ENCODE measurements at places on chromosomes 2 and 18.

DNA sequence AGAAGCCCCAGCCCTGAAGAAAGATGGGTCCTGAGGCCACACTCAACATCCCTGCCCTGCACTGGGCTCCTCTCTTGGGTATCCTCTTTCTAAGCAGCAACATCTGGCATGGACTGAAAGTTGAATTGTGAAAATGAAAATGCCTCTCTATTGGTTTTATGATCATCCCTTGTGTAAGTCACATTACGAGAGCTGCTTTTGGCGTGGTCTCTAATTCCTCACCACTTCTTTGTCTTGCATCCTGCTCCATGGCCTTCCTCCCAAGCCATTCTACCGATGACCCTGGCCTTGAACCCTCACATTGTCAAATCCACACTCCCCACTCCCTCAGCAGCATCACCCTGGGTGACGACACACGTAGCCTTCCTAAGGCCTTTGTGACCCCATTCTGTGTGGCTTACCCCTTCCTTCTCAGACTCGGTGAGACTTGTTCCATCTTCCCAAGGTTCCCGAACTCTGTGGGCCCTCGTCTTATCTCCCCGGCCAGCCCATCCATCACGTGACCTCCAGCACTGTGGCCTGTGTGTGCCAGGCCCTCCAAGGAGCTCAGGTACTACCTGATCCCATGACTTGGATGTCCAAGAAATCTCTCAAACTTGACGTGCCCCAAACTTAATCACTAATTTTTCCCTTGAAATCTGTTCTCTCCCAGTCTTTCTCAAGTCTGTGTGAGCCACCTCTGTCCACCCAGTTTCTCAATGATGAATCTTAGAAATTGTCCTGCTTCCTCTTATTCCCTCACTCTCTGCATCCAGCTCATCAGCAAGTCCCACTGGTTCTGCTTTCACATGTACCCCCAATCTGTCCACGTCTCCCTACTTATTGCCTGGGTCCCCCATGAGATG is 194.7 kb upstream of the HS6ST1 start:
- DNase-seq = no peak

DNA sequence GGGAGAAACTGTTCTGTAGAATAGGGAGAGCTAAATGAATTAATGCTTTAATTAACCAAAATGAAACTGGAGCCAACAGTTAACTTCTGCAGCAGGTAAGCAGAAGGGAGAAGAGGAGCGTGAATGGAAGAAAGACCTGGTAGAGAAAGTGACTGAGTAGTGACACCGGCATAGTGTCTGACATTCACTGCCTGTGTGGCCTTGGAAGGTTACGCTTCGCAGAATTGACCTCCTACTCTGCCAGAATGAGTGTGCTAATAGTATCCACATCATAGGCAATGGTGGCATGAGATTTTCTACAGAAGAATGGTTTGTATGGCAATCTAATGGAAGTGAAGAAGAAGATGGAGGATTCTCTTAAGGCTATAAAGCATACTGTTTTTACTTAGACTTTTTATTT is 614.4 kb downstream of the CPS1 start:
- DNase-seq = no peak

- no peak for DNase-seq
Observed at GRCh38 chr2:128637481-128638155, 318.9 kb upstream of the HS6ST1 start.

DNA sequence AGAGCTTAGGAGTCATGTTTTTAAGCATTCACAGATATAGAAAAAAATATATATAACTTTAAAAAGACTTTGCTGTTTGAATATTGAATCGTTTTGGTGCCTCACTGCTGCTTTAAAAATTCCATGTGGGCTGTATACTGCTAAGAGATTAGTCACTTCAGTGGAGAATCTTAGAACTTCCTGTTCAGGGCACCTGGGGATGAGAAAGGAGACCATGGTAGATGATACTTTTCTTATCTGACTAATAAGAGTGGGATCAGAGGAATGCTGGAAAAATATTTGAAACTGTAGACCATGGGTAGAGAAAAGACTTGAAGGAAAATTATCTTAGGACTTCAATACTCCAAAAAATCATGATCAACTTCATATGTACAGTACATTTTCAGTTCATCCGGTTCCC is 442.2 kb upstream of the SETBP1 start:
- DNase-seq = no peak

GRCh38 chr18:38470421-38470820 is 904.8 kb upstream of the CELF4 start:
- DNase-seq = no peak

DNA sequence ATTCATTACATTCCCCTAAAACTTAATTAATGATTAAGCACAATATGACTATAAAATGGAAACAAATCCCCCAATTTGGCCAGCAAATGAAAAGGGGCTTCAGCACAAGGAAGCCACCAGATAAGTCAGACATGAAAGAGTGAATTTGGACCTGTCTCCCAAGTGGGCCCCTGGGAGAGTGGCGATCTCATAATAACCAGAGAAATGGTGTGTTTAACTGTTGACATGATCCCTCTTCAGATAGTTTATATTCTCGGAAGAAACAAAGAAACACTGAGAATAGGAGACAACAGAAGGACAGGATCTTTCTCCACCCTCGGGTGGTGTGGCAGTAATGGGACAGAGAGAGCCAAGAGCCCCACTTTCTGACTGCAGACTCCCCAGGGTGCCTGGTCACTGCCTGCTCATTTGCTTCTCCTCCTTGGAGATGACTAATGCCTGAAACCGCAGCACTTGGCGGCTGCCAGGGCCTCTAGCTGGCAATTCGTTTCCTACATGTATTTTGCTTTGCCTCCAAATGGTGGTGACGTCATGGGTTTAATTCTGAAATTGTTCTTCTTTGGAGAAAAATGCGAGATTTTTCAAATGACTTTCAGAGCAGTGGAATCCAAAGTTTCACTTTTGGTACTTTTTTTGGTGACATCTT is 46.4 kb upstream of the SPP2 start:
- DNase-seq = peak; percentile 28

DNA sequence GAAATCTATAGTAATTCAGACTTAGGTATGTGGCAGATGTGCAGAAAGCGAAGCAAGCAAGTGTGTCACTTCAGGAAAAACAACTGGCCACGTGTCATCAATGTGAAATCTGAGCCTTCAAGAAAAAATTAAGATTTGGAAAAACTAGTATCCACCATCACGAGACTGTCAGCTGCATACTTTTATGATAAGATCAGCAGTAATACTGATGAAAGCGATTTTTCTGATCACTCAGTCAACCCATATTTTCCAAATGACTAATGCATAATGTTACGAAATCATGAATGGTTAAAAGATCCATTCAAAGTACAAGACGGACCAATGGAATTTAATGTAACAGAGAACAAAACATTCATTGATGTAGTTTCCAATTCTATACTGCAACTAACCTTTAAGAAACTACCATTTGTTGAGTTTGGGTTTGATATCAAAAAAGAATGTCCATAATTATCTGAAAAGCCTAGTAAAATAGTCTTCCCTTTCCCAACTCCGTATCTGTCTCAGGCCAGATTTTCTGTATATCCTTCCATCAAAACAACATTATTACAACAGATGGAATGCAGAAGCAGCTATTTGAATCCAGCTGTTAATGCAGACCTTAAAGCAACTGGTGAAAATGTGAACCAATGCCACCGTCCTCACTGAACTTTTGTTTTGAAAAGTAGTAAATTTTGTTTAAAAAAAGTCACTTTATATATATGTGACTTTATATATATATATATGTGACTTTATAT is 17.0 kb upstream of the BCL2 start:
- no peak for DNase-seq

GRCh38 chr2:19949071-19949470 is 40.8 kb downstream of the WDR35 start:
- DNase-seq = no peak

GRCh38 chr2:70425682-70426301 is 123.9 kb upstream of the FAM136A start:
- no peak for DNase-seq

DNA sequence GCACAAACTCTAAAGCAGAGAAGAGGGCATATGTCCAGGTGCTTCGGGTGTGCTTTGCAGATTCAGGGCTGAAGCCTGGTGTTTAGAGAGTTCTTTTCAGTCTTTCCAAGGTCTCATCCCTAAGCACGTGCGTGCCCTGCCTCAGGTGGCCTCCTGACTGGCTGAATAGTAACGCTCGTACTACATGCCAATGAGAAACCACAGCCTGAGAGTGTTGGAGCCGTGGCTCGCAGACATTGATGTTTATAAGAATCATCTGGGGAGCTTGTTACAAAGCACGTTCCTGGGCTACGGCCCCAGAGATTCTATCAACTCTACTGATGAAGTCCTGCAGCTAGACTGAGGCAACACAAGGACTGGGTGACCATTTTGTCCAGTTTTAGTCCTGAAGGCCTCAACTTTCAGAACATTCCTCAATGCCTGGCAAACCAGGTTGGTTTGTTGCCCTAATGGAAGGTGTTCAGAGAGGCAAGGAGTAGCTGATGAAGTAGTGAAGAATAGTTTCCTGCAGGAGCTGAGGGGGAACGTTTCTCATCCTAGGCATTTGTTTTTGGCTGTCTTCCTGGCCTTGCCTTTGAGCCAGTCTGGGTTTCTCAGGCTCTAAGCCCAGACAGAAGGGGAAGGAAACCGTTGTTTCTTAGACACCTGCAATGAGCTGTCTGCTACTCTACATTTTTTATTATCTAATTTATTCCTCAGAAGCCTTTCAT is 31.5 kb upstream of the HAAO start:
- DNase-seq = no peak

- DNase-seq = no peak
Observed at GRCh38 chr2:209146682-209147320, 277.0 kb upstream of the MAP2 start.

DNA sequence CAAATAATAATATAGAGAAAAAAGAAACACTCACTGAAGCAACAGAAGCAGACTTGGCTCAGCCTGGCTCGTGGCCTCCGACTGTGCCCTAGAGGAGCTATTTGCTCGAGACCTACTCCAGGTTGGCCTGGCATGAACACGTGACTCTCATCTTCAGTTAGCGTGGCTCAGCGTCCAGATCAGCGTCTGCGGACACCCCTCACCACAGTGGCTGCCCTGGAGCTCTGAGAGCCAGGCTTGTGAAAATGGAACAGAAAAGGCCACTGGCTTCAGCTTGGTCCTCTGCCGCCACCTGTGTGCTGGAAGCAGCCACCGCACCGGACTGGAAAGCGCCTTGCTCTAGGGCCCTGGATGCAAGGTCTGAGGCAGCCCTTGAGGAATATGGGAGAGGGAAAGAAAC is 1184.0 kb upstream of the GYPC start:
- no peak for DNase-seq

DNA sequence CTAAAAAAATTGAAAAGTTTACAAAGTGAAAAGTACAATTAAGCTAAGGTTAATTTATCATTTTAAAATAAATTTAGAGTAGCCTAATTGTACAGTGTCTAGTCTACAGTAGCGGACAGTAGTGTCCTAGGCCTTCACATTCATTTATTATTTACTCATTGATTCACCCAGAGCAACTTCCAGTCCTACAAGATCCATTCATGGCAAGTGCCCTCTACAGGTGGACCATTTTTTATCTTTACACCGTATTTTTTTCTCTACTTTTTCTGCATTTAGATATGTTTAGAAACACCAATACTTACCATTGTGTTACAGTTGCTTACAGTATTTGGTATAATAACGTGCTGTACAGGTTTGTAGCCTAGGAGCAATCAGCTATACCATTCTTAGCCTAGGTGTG is 84.1 kb downstream of the TSN start:
- no peak for DNase-seq

DNA sequence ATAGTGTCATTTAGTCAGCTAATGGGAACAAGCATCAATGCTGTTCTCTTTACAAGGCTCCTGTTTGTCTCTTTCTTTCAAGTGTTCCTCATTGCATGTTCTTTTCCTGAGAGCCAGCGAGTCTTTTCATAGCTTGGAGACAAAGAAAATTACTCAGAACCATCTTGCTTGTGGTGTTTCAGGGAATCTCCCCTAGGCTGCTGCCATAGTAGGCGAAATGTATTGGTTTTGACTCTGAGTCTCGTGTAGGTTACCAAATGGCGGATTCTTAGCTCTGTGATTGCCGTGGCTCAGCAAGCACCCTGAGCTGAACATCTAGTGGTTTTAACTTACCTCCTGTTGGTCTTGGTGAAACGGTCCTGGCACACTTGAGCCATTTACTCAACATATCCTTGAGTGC is 68.7 kb downstream of the RHBDD1 start:
- DNase-seq = no peak

- no peak for DNase-seq
Observed at GRCh38 chr18:78559584-78559983, 420.0 kb upstream of the SALL3 start.

GRCh38 chr2:52512760-52513159 is 1254.8 kb upstream of the CHAC2 start:
- no peak for DNase-seq

- peak; percentile 1 for DNase-seq
Observed at GRCh38 chr2:16487686-16488085, 177.9 kb downstream of the CYRIA start.

GRCh38 chr2:234102112-234102511 is 51.6 kb downstream of the SPP2 start:
- peak; percentile 28 for DNase-seq

GRCh38 chr2:232550354-232551249 is at the start of the genes EIF4E2 and TIGD1:
TSS of gene EIF4E2 (plus strand) at chr2:232550689. CDS start at chr2:232550725, 36 bp downstream.
TSS of gene TIGD1 (minus strand) at chr2:232550557. CDS start at chr2:232549882, 675 bp downstream.
- DNase-seq = peak; percentile 93

DNA sequence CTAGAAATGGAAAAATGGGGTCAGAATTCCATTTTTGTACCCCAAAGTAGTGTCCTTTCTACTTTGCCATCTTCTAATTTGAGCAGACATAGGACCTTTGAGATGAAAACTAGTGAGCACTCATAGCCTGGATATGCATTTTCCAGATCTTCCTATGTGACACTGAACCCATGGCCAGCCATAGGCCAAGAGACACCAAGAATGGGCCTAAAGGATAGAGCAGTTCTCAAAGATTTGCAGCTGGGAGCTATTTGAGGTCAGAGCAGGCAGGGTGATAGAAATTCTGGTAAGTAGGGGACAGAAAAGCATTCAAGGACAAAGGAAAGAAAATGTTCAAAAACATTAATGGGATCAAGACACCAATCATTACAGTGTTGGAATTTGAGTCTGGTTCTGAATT is 332.8 kb downstream of the MYCN start:
- DNase-seq = no peak

DNA sequence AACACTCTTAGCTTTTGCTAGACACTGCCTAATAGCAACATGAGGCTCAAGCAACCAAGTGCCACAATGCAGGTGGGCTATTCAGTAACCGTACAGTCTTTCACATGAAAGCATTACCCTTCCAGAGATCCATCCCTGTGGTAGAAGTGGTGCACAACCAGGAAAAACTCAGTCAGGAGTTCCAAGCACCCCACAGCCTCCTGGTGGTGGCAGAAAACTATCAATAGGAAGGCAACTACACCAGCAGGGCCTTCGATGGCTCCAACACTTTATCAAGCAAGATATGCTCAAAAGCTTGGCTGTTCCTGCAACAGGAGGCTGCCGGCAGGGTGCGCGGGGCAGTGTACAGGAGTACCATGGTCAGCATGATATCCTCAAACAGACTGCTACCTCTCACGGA is 176.1 kb upstream of the DLGAP1 start:
- DNase-seq = no peak
